ENCODE measurements at places on chromosomes 6 and 20.

GRCh38 chr6:72035966-72036365 is 149.6 kb downstream of the RIMS1 start:
- DNase-seq: no peak

GRCh38 chr20:63094767-63095499 is 88.2 kb upstream of the BHLHE23 start:
- DNase-seq: no peak

DNA sequence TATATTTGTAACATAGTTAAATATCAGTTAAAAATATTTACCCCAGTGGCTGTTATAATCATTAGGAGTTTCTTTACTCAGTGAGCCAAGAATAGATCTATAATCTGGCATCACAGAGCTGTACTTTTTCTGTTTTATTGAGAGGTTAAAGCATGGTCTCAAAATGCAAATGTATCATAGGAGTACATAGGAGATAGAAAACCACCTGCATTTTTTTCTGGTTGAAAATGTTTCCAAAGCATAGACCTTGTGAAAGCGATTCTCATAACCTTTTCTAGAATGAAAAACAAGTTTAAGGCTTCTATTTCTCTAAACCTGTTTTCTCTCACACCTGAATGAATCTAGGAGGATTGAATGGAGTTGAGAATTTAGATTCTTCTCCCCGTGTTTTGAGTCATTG is 14.4 kb downstream of the KCNQ5 start:
- DNase-seq: no peak

DNA sequence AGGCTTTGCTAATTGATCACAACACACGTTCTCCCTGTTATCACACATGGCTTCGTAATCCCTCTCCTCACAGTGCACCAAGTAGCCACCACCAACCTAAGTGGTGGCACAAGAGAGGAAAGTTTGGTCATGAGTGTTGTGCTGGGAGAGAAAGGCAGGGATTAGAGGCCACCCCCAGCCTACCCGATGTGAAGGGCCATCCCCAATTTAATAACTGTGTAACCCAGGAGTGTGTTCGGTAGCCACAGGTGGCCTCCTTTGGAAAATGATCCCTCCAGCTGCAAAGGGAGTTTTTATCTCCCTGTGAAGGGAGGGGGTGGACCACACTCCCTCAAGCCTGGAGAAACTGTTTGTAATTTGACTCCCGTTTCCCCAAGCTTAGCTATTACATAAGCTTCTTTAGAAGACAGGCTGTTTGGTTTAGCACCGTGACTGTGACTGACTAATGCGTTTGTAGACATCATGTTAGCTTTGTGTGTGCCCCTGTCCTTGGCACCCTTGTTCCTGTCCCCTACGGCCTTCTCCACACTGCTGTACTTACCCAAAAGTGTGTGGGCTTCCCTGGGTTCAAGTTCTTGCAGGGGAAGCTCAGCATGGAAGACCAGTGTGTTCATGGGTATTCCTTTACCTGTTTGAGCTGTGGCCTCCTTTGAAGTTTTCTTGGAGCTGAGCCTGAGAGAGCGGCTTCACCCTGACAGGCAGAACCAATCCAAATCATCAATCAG is 20.6 kb downstream of the PPP1R16B start:
- DNase-seq: no peak

GRCh38 chr20:37796121-37796520 is 102.3 kb downstream of the CTNNBL1 start:
- DNase-seq: no peak

DNA sequence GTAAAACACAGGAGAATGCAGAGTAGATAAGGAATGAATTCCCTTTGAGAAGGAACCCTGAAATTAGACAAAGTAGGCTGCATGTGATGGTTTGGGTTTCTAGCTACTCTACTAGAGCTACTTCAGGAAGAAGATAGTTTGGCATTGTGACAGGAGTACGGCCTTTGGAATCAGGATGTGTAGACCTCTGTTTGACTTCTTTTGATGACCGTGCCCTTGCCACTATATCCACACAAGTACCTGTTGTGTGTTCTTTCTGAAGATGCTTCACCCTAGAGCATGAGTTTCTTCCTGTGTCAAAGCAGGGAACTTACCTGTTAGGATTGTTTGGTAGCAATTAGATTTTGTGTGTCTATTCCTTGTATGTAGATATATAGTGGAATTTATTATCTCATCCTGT is 41.7 kb downstream of the CD2AP start:
- DNase-seq: no peak
